ENCODE measurements at places on chromosomes 11 and 22. TPM values are rescaled to one million over a fixed set of nuclear protein-coding genes. Genes with fewer than 3 reads are reported as not detected.

DBX1 gene
- not detected for polyA plus RNA-seq

GALR3 gene
- 0.02 TPM for polyA plus RNA-seq

NXPE4 gene
- 0.01 TPM for polyA plus RNA-seq

MMP27 gene
- polyA plus RNA-seq = 0.04 TPM

RBMXL2 gene
- not detected for polyA plus RNA-seq

GSTP1 gene
- 3,523 TPM for polyA plus RNA-seq

PCNX3 gene
- polyA plus RNA-seq = 16.1 TPM

IGF2 gene
- polyA plus RNA-seq = 2.4 TPM

MGAT3 gene
- polyA plus RNA-seq = 0.36 TPM

TBX10 gene
- not detected for polyA plus RNA-seq

KIRREL3 gene
- 0.12 TPM for polyA plus RNA-seq

CENPM gene
- 16.5 TPM for polyA plus RNA-seq

ALDH3B1 gene
- polyA plus RNA-seq = 5.0 TPM

C11orf58 gene
- 65.4 TPM for polyA plus RNA-seq

RAC2 gene
- 7.2 TPM for polyA plus RNA-seq

FOLR1 gene
- 0.94 TPM for polyA plus RNA-seq

MRPL17 gene
- 43.4 TPM for polyA plus RNA-seq

THY1 gene
- polyA plus RNA-seq = 0.92 TPM

WNT11 gene
- 0.20 TPM for polyA plus RNA-seq

RAB38 gene
- 57.4 TPM for polyA plus RNA-seq

NCF4 gene
- polyA plus RNA-seq = 4.2 TPM

KCNJ5 gene
- polyA plus RNA-seq = 0.27 TPM

APOBEC3G gene
- polyA plus RNA-seq = 2.1 TPM

CRYBB1 gene
- polyA plus RNA-seq = 0.14 TPM

OR2D2 gene
- polyA plus RNA-seq = not detected

AHNAK gene
- polyA plus RNA-seq = 195 TPM

BTBD18 gene
- polyA plus RNA-seq = not detected

E2F8 gene
- polyA plus RNA-seq = 3.1 TPM

OR4C15 gene
- not detected for polyA plus RNA-seq

IL18BP gene
- 4.6 TPM for polyA plus RNA-seq
